Breast epithelium (tissue), 4 donors: ENCODE measurements at places on chromosomes 1 and 21. TPM values are rescaled to one million over a fixed set of nuclear protein-coding genes. Genes with fewer than 3 reads are reported as not detected.

GRCh38 chr1:11138952-11139351 lies 39.3 kb upstream of the EXOSC10 start:
- no peak overlapping the region for H3K4me3 ChIP-seq
- peak overlapping the region; percentile 86 for H3K27ac ChIP-seq
- DNase-seq: no peak
- H3K4me1 ChIP-seq: no peaks in the 10 kb centered on the region
- H3K36me3 ChIP-seq: no peaks in the 10 kb centered on the region

DNA sequence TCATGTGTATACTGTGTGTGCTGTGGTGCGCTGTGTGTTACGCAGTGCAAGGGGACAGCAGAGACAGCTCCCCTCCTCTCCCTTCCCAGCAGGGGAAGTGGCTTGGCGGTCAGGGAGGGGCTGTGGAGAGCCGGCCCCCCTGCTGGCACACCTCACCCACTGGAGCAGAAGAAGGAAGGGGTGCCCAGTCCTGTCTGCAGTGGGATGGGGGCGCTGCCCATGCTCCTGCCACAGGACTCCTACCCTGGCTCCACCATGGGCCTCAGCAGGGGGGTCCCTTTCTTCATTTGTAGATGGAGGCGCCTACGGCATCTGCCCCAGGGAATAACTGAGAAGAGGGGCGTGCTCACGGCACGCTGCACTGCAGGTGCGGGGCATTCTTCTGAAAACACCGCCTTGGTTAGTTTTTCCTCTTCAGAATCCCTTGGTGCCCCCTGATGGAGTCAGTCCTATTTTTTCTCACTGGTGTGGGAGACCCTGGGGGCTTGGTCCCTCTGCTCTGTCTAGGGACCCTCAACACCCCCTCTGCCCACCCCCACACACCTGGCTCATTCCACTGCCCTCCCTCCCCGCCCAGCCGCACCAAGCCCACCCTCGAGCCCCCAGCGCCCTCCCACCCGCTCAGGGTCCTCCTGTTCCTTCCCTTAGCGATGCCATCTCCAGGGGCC lies 13.8 kb upstream of the LDLRAP1 start:
- H3K4me3 ChIP-seq: no peak overlapping the region
- no peaks in the 10 kb centered on the region for H3K27me3 ChIP-seq
- H3K27ac ChIP-seq: no peak overlapping the region

- H3K4me1 ChIP-seq: no peaks in the 10 kb centered on the region
- H3K36me3 ChIP-seq: no peaks in the 10 kb centered on the region
- no peaks in the 10 kb centered on the region for H3K27me3 ChIP-seq
- no peak overlapping the region for H3K27ac ChIP-seq
These were observed 70.7 kb upstream of the ESRRG start for GRCh38 chr1:216793973-216794372.

The OR2T33 gene
- total RNA-seq: not detected

The SLC45A3 gene
- 2.9 TPM for total RNA-seq

DNA sequence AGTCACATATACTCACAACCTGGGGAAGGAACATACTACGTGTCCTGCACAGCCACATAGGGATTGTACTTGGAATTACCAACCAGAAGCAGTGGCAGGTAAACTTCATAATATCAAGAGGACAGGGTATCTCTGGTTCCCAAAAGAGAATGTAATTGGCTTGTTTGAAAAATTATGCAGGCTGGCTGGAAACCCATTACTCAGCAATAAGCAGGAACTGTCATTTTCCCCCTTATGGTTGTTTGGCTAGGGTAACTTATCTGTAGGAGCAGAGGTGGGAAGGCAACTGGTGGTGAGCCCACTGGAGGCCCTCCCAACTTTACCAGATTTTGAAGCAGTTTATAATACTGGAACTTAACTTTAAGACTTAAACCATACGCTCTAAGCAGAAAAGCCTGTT lies 924.1 kb downstream of the LRRIQ3 start:
- no peak overlapping the region for H3K27ac ChIP-seq
- H3K36me3 ChIP-seq: no peaks in the 10 kb centered on the region
- H3K4me1 ChIP-seq: no peaks in the 10 kb centered on the region
- H3K27me3 ChIP-seq: no peaks in the 10 kb centered on the region
- DNase-seq: no peak
- no peak overlapping the region for H3K4me3 ChIP-seq

The VASH2 gene
- 2.9 TPM for total RNA-seq

GRCh38 chr1:111582644-111583618 lies 36.7 kb upstream of the RAP1A start:
- no peak for DNase-seq
- no peaks in the 10 kb centered on the region for H3K36me3 ChIP-seq

The GREM2 gene
- total RNA-seq: 1.0 TPM

- H3K36me3 ChIP-seq: no peaks in the 10 kb centered on the region
- H3K4me3 ChIP-seq: no peak overlapping the region
- H3K4me1 ChIP-seq: no peaks in the 10 kb centered on the region
- H3K27ac ChIP-seq: no peak overlapping the region
- no peaks in the 10 kb centered on the region for H3K27me3 ChIP-seq
These were observed 23.6 kb upstream of the MARK1 start for GRCh38 chr1:220504329-220504728.

DNA sequence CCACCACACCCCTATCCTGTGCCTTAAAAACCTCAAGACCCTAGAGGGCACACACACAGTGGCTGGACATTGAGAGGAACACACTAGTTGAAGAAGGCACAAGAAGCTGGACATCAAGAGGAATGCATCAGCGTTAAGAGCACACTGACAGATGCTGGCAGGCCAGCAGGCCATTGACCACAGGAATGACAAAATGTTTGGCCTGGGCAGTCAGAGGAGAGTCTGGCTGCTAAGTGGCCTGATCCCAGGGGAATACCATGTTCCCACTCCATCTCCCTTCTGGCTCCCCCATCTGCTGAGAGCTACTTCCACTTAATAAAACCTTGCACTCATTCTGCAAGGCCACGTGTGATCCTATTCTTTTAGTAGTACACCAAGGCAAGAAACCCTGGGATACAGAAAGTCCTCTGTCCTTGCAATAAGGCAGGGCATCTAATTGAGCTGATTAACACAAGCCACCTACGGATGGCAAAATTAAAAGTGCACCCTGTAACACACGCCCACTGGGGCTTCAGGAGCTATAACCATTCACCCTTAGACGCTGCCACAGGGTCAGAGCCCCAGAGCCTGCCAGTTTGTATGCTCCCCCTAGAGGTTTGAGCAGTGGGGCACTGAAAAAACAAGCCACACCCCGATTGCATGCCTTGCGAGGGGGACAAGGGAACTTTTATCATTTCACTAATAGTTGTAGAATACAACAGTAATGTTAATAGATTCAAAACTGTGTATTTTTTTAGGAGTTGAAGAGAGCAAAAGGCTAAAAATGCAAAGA lies 1216.1 kb upstream of the NCAM2 start:
- no peaks in the 10 kb centered on the region for H3K27me3 ChIP-seq
- DNase-seq: no peak
- no peak overlapping the region for H3K27ac ChIP-seq
- H3K4me3 ChIP-seq: no peak overlapping the region
- no peaks in the 10 kb centered on the region for H3K4me1 ChIP-seq

The GIPC2 gene
- total RNA-seq: 2.6 TPM

The DEPDC1 gene
- 1.5 TPM for total RNA-seq

The PRAMEF12 gene
- not detected for total RNA-seq

- H3K27me3 ChIP-seq: no peaks in the 10 kb centered on the region
- peak overlapping the region; percentile 94 for H3K4me3 ChIP-seq
- peak; percentile 58 for DNase-seq
- H3K36me3 ChIP-seq: no peaks in the 10 kb centered on the region
- peaks cover 23% of the 10 kb centered on the region for H3K4me1 ChIP-seq
These were observed 1.4 kb upstream of the SSBP3 start for GRCh38 chr1:54407404-54408146.

DNA sequence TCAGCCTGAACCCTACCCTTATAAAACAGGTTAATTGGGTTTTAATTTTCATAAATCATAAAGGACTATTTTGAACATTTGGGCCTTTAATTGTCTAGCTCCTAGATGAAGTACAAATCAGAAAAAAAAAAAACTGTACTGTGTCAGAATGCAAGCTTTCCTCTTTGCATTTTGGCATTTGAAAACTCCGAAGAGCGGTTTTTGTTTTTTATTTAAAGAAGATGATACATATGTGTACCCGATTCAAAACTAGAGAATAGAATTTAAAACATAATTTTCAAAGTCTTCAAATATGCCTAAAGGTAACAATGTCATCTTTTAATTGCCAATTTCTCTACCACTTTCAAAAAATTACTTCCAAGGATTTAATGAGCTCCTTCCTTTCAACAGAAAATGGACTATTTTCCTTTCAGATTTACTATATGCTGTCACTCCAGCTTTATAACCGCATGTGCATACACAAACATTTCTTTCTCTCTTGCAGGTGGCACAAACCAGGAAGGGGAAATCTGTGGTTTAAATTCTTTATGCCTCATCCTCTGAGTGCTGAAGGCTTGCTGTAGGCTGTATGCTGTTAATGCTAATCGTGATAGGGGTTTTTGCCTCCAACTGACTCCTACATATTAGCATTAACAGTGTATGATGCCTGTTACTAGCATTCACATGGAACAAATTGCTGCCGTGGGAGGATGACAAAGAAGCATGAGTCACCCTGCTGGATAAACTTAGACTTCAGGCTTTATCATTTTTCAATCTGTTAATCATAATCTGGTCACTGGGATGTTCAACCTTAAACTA lies 33.7 kb downstream of the MRPL39 start:
- H3K4me1 ChIP-seq: no peaks in the 10 kb centered on the region
- DNase-seq: no peak
- no peaks in the 10 kb centered on the region for H3K36me3 ChIP-seq
- no peak overlapping the region for H3K4me3 ChIP-seq
- H3K27me3 ChIP-seq: no peaks in the 10 kb centered on the region

The CCDC18 gene
- 10.5 TPM for total RNA-seq

GRCh38 chr1:20342294-20343148 lies 51.8 kb downstream of the VWA5B1 start:
- no peaks in the 10 kb centered on the region for H3K36me3 ChIP-seq
- no peaks in the 10 kb centered on the region for H3K27me3 ChIP-seq
- no peak for DNase-seq
- H3K4me3 ChIP-seq: peak overlapping the region; percentile 56
- no peak overlapping the region for H3K27ac ChIP-seq

The RHCE gene
- total RNA-seq: 0.32 TPM

- H3K4me1 ChIP-seq: no peaks in the 10 kb centered on the region
- H3K27ac ChIP-seq: no peak overlapping the region
- no peaks in the 10 kb centered on the region for H3K36me3 ChIP-seq
- H3K27me3 ChIP-seq: no peaks in the 10 kb centered on the region
- no peak for DNase-seq
These were observed 18.7 kb upstream of the PLA2G2E start for GRCh38 chr1:19942088-19942487.

DNA sequence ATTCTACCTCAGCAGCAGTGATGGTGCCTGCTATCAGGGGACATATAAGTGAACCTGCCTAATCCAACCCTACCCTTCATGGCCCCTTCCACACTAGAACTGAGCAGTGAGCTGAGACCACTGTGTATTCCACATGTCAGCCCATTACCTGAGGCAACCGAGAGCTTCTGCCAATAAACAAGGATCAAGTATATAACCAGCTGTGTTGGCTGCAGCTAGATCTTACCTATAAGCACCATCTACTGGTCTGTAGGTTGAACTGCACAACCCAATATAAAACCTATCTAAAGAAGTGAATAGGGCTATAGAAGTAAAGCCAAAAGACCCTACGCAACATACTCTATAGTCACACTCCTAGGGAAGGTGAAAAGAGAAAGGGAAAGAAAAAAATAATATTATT lies 376.9 kb downstream of the HHIPL2 start:
- H3K4me1 ChIP-seq: no peaks in the 10 kb centered on the region
- H3K27me3 ChIP-seq: no peaks in the 10 kb centered on the region
- DNase-seq: no peak
- no peaks in the 10 kb centered on the region for H3K36me3 ChIP-seq
- no peak overlapping the region for H3K4me3 ChIP-seq
- H3K27ac ChIP-seq: no peak overlapping the region

- no peaks in the 10 kb centered on the region for H3K4me1 ChIP-seq
- no peak overlapping the region for H3K4me3 ChIP-seq
- no peak overlapping the region for H3K27ac ChIP-seq
- DNase-seq: no peak
These were observed 53.1 kb downstream of the PUM1 start for GRCh38 chr1:31012210-31012924.

The AGMAT gene
- total RNA-seq: 0.32 TPM

GRCh38 chr1:25765923-25766589 lies 33.9 kb upstream of the SELENON start:
- no peaks in the 10 kb centered on the region for H3K36me3 ChIP-seq
- DNase-seq: no peak
- H3K4me1 ChIP-seq: no peaks in the 10 kb centered on the region
- no peak overlapping the region for H3K27ac ChIP-seq

DNA sequence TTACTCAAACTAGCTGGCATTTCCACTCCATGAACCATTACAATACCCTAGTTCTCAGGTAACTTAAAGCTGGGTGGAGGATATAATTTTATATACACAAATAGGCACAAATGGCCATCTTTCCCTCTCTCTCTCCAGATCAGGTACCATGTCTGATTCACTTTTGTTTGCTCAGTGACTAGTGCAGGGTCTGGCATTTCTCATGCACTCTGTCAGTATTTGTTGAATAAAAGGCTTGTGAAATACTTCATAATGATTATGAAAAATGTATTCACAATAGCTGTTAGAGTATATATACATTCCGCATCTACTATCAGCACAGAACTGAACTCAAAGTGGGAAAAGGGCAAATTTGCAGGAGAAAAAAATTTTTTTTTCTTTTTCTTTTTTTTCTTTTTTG lies 510.2 kb upstream of the USP24 start:
- no peaks in the 10 kb centered on the region for H3K36me3 ChIP-seq
- no peaks in the 10 kb centered on the region for H3K27me3 ChIP-seq
- H3K27ac ChIP-seq: no peak overlapping the region

The DDR2 gene
- total RNA-seq: 41.9 TPM

GRCh38 chr1:96104506-96104905 lies 617.1 kb upstream of the PTBP2 start:
- no peak overlapping the region for H3K27ac ChIP-seq
- no peak overlapping the region for H3K4me3 ChIP-seq
- no peaks in the 10 kb centered on the region for H3K36me3 ChIP-seq
- no peaks in the 10 kb centered on the region for H3K27me3 ChIP-seq
- DNase-seq: no peak

DNA sequence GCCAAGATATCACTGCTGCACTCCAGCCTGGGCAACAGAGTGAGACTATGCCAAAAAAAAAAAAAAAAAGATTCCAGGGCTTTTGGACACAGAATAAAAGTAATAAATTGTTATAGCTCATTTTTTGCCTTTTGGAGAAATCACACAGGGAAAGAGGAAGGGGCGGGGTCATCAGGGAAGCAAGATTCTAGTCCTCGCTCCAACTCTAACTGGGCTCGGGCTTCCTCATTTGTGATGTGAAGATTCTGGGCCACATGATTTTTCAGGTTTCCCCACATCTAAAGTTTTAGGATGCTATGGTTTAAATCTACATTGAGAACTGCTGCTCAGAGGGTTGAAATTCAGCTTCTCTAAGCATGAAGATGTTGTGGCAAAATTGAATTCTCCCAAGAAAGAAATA lies 179.3 kb upstream of the PLXNA2 start:
- H3K27me3 ChIP-seq: no peaks in the 10 kb centered on the region
- no peaks in the 10 kb centered on the region for H3K36me3 ChIP-seq
- DNase-seq: no peak
- no peak overlapping the region for H3K27ac ChIP-seq
